ENCODE measurements at places on chromosomes 11 and 22.

- DNase-seq: no peak
Measured at GRCh38 chr11:8287703-8288102, 24.0 kb upstream of the LMO1 start.

DNA sequence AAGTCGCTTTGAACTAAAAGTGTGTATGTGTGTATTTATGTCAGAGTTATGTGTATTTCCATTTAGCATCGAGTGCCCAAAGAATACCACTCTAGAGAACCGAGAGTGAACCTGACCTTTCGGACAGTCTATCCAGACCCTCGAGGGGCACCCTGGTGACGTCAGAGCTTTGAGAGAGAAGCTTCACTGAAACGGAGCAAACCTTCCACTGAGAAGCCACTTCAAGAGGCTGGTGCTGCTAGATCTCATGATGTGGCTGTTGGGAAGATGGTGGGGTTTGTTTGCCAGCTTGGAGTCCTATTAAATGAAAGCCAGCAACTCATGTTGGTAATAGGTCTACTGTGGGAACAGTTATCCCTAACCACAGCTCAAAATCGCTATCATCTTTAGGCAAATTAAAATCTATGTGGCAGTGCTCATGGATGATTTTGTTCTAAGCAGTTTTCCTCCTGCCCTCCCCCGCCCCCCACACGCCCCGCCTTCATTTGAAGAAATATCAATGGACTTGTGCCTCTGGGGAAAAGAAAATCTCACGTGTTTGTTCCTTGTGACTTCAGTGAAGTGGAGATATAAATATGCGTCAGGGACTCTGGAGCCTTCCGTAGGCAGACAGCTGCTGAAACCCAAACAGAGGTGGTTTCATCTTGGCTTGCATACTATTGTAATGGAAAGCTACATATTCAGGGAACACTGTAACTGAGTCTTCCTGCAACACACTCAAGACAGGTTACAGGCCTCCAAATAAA is 22.4 kb upstream of the C11orf96 start:
- peak; percentile 96 for DNase-seq

- DNase-seq: no peak
Measured at GRCh38 chr22:23077627-23078461, 7.5 kb downstream of the GNAZ start.

- no peak for DNase-seq
Measured at GRCh38 chr22:24947881-24948280, 1.4 kb upstream of the LHFPL7 start.

Measured in mesenchymal stem cell (in vitro differentiated cells and primary cell).